ENCODE measurements at places on chromosomes 4 and X.

DNA sequence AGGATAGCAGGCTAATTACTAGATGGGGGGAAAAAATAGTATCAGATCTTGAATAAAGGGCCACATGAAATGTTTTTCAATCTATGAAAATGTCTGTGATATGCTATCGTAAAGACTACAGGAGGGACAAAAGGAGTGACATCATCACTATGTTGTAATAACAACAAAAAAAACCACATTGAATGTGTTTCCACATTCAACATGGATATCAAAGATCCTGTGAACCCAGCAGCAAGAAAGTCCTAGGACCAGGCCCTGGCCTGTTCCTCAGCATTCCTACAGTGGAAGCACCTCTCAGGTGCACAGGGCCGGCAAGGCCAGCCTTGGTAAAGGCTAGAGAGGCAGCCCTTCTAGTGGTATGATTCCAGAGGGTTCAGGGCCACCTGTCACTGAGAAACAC, 118.3 kb downstream of the RELL1 start:
- DNase-seq = no peak

GRCh38 chrX:78574306-78574705, 84.8 kb downstream of the RTL3 start:
- no peak for DNase-seq

- DNase-seq = no peak
Observed at GRCh38 chr4:128552586-128552907, 257.0 kb upstream of the JADE1 start.

DNA sequence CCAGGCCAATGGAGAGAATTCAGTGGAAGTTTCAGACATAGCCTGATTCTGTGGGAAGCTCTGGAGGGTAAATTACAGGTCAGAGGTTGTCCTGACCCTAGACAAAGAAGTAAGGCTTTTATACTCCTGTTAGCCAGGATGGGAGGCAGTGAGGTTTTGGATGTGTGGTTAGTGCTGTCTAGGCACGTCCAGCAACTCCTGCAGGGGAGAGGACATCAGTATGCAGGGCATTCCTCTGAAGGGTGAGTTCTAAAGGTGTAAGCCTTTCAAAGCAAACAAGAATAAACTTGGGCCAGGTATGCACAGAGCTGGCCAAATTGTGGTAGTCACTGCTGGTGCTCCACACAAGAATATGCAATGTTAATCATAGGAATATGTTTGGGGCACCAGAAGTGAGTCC, 562.5 kb downstream of the CCSER1 start:
- no peak for DNase-seq

DNA sequence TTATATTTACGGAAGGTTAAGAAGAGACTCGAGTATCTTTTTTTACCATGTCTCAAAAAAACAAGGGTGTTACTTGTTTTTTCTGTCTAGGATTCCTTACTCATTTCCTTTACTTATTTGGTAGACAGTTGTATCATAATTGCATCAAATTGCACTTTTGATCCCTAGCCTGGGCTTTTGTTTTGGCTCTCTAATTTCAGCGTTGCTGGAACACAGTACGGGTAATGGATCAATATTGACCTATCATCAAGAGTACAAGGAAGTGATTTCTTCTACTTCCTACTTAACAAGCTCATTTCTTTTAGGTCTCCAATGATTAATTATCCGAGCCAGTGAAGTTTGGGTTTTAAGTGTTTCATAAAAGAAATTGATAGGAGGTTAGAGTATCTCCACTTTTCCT, 16.8 kb downstream of the AIMP1 start:
- no peak for DNase-seq

DNA sequence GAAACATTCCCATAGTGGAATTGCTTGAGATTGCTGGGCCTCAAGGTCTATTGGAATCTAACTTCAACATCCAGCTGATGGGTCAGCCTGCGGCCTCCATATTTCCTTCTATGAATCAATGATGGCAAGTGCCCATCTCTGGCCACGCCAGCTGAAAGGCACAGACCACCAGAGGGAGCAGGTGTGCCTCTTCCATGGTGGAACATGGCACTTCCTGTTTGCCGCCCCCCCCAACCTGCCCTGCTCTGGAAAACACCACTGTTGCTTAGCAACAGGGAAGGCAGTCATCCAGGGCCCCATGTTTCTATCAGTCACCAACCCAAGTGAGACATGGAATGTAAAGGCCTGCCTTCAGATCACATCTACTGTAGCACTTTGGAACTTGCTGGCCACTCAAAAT, 11.6 kb downstream of the PAGE4 start:
- DNase-seq = no peak

DNA sequence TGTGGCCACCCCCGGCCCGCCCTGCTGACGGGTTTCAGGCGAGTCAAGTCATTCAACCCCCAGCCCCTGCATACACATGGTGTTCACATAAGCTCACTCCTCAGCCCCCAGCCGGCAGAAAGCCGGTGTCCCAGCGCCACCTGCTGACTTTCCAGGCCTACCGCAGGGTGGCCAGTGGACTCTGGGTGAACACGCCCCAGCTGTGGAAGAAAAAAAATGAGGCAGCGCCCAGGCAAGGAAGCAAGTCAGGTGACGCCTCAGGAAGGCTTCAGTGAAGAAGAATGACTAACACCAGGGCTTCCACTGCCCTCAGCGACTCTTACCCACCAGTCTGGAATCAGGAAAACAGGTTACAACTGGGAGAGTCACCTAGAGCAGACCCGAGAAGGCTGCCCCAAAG, 15.8 kb downstream of the BCAP31 start:
- no peak for DNase-seq

DNA sequence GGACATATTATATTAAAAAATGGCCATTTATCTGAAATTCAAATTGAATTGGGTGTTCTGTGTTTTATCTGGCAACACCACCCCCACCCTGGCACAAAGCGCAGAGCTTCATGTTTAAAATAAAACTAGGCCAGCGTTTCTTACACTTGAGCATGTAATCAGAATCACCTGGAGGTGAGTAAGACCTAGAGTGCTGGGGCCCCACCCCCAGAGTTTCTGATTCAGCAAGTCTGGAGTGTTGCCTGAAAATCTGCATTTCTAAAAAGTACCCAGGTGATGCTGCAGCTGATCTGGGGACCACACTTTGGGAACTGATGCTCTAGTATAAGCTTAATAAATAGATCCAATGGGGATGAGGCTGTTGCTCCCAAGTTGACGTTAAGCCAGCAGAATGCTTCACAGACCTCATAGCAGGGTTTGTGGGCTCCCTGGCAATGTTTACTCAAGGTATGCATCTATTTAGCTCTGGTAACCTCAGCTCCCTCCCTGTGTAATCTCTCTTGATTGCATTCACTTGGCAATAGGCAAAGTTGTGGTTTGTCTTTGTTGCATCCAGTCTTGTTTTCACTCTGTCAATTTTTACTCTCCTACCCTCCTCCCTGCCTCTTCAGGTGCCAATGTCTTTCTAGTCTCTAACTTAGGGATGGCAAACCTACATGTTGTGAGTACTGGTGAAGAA, 99.8 kb upstream of the TEX13D start:
- DNase-seq = no peak

DNA sequence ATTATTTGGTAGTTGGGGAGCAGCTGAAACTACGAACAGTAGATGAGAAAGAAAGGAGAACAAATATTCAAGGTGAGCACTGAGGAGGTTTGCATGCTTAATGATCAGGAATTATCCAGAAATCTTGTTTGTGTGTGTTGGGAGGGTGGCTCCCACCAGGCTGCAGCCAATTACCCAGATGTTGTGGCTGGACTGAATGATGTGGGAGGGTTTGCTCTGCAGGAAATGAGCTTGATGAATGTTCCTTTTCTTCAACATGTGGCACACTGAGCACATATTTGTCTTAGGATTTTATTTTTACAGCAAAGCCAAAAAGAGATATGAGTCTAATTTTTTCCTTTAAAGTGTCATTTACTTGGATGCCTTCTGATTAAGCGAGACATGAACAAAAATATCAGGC, 48.3 kb upstream of the AMOT start:
- no peak for DNase-seq

DNA sequence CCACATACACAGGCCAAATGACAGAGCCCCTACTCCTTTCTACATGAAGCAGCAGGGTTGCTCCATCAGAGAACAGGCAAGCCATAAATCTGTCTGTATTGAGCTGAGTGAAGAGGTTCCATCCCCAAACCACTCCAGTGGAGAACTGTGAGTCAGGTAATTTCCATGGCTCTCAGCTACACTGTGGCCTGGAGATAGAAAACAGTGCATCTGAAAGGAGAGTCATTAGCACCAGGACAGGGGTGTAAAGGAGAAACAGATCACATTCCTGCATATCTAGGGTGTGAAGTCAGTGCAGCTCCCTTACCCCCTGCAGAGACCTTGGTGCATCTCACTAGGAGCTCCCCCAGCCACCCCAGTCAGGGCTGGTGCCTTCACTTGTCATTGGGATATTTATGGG, 314.7 kb downstream of the CHIC1 start:
- DNase-seq = no peak

DNA sequence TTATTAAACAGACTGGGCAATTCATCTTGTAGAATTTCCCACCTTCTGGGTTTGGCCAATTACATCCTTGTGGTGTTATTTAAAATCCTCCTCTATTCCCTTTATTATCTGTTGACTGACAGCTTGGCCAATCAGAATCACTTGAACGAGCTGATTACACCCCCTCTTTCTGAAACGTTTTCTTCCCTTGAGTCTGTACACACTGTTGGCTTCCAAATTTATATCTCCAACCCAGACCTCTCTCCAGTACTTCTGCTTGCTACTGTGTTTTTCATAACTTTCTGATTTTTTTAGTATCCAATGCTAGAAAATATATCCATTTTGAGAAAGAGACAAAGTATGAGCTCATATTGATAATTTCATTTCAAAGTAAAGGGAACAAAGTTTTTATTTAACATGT, 14.8 kb downstream of the CD38 start:
- no peak for DNase-seq

- no peak for DNase-seq
Observed at GRCh38 chr4:85866508-85866907, 391.6 kb downstream of the ARHGAP24 start.

DNA sequence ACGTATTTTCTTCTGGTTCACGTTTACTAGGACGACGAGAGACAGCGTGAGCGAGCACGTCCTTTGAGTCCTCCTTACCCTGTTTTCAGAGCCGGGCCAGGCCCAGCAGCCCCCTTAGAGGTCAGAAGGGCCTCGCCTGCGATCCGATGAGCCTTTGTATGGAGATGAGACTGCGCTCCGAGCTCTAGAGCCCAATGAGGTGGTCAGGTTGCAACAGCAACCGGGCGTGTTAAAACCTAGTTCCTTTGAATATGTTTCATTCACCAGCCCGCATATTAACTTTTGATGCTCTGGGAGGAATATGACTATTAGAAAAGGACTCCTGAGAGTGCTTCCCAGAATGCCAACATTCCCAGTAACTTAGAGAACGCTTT, 55.6 kb upstream of the TADA2B start:
- no peak for DNase-seq

DNA sequence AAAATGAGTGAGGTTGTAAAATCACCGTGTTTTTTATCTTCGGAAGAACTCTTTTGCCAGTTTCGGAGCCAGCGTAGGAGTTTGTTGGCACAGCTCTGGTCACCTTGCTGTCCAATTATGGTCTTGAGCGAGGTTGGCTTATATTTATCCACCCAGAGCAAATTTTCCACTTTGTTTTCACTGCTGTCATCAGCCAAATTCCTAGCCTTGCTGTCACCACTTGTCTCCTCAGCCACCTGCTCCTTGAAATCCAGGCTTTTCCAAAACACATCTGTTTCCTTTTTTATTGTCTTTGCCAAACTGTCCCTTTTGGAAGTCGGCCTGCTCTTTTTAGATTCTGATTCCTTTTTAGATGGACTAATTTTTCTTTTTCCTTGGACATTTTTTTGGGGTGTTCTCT, 57.6 kb downstream of the RFC1 start:
- DNase-seq = no peak

DNA sequence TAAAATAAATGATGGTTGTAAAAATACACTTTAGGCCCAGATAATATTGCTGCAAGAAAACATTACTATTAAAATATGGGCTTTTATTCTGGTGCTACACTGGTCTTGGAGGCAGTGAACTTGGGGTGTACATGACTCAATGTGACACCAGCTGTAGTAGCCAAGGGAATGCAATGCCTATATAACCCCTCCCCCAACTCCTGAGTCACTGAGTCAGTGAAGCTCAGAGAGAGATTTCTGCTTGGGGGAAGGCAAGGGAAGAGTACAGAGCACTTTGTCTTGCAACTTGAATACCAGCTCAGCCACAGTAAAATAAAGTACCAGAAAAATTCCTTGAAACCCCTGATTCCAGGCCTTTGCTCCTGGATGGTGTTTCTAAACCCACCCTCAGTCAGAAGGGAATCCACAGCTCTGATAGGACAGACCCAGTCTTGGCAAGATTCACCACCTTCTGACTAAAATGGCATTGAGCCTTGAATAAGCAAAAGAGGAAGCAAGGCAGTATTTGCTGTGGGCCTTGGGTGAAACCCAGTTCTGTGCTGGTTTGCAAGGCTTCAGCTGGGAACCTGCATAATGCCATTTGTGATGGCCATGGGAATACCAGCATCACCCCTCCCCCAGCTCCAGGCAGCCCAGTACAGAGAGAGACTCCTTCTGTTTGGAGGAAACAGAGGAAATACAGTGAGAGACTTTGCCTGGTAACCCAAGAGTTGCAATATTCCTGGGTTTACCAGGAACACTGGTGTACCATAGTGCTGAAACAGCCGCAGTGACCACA, 209.9 kb downstream of the IQCM start:
- DNase-seq = no peak

DNA sequence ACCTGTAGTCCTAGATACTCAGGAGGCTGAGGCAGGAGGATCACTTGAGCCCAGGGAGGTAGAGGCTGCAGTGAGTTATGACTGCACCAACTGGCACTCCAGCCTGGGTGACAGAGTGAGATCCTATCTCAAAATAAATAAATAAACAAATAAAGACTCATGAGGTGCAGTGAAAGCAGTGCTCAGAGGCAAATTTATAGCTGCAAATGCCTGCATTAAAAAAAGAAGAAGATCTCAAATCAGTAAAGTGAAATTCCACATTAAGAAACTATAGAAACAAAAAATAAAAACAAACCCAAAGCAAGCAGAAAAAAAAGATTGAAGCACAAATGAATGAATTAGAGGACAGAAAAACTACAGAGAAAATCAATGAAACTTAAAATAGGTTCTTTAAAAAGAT, 22.5 kb upstream of the HSD17B13 start:
- DNase-seq = no peak

DNA sequence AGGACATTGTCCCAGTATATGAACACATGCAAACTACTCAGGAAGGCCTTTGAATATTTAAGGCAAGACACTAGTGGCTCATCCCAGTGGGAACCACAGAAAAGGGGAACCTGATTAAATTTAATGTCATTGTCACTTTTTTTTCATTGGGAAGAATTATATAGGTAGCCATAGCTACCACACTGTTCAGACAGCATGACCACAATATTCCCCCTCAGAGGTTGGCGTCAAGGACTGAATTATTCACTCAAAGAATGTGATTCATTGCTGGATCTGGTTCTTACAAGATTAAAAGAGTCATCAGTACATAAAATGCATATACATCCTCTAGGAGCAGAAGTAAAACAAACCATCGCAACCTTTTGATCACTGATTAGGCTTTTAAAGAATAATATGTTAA, 92.0 kb upstream of the SMARCAD1 start:
- no peak for DNase-seq

Measured in memory B cell (primary cell).